Activated CD4-positive, alpha-beta T cell treated with anti-CD3 and anti-CD28 coated beads, Interleukin-2, amount 10 ng/mL, durations not matched to agents 24 days and 14 days (primary cell): ENCODE measurements at places on chromosomes 12 and 14. TPM values are rescaled to one million over a fixed set of nuclear protein-coding genes. Genes with fewer than 3 reads are reported as not detected.
A peak's percentile ranks its signal among the peaks of the same experiment; 100 is the strongest.

DNA sequence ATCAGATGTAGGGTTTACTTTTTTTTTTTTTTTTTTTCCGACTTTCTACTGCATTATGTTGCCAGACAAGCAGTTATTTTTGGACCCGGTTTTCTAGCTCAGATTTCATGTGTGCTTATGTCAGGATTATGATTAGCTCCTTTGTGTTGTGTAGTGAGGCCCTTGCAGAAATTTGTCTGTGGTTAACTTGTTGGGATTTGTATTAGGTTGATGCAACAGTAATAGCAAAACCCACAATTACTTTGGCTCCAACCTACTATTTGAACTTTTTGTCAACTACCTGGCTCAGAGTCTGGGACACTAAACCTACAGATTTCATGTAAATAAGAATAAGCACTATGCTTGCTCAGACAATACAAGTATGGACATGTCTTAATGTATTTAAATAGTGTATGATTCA, 44.1 kb upstream of the KCNJ8 start:
- no peak for DNase-seq

DNA sequence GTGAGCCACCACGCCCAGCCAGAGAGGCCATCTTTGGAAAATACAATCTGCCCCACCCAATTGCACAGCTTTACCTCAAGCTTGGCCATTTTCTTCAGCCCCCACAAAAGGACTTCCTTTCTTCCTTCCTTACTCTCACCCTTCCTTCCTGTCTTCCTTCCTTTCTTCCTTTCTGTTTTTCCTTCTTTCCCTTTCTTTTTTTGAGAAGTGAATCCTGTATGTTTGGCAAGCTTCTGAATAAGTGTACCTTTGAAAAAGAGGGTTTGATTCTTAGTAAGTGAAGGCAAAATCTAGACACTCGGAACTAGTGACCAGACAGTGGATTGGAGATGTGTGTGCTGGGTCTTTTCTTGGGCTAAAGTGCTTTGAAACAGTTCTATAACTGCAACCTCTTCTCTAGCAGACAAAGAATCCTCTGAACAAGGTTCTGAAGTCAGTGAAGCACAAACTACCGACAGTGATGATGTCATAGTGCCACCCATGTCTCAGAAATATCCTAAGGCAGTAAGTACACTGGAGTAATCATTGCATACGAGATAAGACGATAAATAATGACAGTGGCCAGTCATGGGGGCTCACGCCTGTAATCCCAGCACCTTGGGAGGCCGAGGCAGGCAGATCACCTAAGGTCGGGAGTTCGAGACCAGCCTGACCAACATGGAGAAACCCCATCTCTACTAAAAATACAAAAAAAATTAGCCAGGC, 49.5 kb downstream of the SUPT16H start:
- DNase-seq = no peak

TMEM260 gene
- 12.0 and 14.7 TPM in 2 replicates for total RNA-seq

GRCh38 chr12:116860263-116860662, 21.0 kb downstream of the HRK start:
- DNase-seq = no peak

LDHB gene
- 1,574 and 1,607 TPM in 2 replicates for total RNA-seq

DNA sequence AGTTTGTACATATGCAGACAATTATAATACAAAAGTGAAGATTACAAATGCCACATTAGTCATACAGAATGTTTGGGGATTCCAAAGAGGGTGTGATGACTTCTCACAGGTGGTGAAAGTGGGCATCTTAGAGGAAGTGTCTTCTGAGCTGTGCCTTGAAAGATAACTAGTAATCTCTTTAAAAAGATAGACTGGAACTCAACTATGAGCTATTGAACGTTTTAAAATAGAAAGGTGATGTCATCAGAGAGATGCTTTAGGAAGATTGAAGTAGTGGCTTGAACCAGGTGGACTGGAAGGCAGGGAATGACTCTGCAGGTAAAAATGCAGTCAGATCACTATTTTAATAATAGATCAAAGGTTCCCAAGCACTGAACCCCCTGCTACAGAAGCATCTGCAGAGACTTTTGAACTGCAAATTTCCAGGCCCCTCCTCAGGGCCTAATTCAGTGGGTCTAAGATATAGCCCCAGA, 50.3 kb downstream of the SYT1 start:
- no peak for DNase-seq

GNB3 gene
- total RNA-seq = 1.6 and 1.7 TPM in 2 replicates

PRIMA1 gene
- total RNA-seq = not detected in 2 replicates

- peak; percentile 84 for DNase-seq
These were observed 32.7 kb downstream of the VCPKMT start for GRCh38 chr14:50083467-50084337.

PLEKHD1 gene
- 0.12 TPM in 1 of 2 replicates, not detected in the other for total RNA-seq

DNA sequence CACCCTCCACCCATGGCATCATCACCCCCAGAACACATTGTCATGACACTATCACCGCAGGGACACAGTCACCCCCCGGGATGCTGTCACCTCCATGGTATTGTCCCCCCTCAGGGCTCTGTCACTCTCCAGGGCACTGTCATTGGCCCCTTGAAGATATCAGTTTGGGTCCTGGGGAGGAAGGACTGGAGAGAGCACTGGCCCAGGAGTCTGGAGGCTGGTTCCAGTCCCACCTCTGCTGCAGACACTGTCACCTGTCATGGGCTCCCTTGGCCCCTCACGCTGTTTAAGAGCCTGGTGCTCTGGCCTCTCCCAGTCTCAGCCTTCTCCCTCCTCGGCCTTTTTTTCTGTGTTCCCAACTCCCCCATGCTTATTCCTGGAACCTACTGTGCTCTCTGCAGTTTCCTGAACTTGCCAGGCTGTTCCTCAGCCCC, 31.9 kb downstream of the SERPINA3 start:
- no peak for DNase-seq

DNA sequence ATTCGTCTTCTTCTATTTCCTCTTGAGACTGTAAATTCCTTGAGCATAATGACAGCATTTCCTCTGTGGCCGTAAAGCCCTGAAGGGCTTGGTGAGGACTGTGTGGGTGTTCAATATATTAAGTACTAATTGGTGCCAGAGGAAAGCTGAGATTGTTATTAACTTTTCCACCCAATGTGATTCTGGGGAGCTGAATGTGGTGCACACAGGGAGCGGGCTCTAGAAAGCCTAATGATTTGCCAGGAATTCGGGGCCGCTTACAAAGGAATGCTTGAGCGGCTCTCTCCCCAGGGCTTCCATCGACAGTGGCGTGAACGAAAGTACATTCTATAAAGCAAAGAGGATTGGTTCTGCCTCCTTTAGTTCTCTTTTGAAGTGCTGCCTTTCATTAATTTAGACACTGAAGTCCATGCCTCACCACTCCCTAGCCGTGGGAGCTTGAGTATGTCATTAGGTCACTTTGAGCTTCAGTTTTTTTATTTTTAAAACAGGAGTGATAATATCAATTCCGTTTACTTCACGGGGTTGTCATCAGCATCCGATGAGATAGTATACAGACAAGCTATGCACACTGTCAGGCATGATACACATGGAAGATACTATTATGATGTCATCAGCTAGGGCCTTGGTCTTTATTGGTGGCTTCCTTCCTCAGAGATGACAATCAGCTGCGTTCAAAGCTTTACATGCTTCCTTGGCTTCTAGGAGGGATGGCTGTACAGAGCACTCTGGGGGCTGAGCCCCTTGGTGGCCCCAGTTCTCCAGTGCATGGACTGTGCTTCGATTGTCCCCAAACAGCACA, 11.0 kb upstream of the GSG1 start:
- no peak for DNase-seq

GRCh38 chr12:63941166-63941800, 96.8 kb downstream of the SRGAP1 start:
- DNase-seq = no peak

DNA sequence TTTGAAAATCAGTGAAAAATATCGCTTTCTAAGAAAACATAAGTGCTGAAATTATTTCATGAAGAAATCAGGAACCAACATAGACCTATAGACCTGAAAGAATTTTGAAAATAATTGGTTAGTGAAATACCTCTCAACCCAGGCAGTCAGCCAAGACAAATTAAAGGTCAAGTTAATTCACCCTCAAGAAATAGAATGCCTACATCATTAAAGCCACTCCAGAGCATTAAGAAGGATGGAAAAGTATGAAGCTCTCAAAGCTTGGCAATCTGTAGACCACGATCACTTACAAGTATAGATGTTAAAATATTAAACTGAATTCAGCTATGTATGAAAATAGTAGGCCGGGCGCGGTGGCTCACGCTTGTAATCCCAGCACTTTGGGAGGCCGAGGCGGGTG, 48.3 kb downstream of the SFSWAP start:
- no peak for DNase-seq

HOXC6 gene
- not detected in 2 replicates for total RNA-seq

DNA sequence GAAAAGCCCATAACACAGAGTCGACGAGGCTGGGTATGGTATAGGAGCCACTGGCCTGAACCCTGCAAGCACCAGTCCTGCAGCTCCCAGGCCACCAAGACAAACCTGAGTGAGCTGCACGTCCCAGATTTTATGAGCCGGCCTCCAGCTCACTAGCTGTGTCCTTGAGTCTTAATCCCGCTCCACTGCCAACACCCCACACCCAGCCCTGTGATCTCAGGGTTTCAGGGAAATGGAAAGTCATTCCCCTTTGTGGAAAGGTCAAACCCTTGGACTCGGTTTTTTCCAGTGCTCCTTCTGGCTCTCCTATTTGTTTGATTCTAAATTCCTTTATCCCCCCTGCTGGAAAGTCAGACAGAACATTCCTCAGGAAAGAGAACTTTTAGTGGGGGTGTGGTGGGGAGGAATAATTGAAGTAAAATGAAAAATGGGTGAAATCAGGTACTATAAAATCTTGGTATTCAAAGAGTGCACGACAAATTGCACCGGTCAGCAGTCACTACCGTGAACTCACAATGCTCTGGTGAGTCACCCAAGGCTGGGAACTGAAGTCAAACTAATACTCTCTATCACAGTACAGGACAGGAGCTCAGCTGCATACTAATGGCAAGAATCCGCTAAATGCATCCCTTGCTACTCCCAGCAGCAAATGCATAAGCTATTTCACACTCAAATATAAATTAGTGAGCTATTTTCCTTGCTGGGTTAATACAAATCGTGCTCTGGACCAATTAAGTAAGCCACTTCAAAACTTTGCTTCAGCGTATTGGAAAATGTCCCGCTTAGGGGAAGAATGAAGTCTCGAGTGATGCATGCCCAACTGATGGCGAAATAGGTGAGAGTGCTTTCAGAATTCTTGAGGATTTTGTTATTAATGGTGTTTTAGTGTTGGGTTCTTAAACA, 9.0 kb downstream of the PITPNM2 start:
- no peak for DNase-seq

- no peak for DNase-seq
These were observed 41.4 kb downstream of the TPCN1 start for GRCh38 chr12:113262710-113263109.

COL2A1 gene
- 0.07 TPM in 1 of 2 replicates, not detected in the other for total RNA-seq

- DNase-seq = no peak
These were observed 72.1 kb downstream of the TRIM9 start for GRCh38 chr14:51022769-51023168.

WDR89 gene
- 32.6 and 33.1 TPM in 2 replicates for total RNA-seq

DNA sequence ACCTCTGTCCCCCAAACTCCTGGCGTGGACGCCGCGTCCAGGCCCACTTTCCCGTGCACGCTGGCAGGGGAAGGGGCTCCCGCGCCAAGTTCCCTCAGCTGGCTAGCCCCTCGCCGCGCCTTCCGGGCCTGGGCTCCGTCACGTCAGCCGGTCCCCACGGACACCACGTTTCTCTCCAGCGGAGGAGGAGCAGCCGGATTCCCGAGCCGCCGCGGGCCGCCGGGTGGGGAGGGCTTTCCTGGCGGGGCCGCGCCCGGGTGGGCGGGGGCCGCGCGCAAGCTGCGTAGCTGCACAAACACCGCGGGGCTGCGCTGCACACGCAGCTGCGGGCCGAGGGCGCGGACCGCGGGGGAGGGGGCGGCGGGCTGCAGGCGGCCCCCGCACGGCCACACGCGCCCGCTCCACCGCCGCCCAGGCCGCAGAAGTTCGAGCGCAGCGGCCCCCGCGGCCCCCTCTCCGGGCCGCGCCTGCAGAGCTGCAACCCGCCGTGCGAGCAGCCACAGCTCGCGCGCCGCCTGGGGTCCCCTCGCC, 45.1 kb upstream of the PNMA1 start:
- DNase-seq = peak; percentile 89

DNA sequence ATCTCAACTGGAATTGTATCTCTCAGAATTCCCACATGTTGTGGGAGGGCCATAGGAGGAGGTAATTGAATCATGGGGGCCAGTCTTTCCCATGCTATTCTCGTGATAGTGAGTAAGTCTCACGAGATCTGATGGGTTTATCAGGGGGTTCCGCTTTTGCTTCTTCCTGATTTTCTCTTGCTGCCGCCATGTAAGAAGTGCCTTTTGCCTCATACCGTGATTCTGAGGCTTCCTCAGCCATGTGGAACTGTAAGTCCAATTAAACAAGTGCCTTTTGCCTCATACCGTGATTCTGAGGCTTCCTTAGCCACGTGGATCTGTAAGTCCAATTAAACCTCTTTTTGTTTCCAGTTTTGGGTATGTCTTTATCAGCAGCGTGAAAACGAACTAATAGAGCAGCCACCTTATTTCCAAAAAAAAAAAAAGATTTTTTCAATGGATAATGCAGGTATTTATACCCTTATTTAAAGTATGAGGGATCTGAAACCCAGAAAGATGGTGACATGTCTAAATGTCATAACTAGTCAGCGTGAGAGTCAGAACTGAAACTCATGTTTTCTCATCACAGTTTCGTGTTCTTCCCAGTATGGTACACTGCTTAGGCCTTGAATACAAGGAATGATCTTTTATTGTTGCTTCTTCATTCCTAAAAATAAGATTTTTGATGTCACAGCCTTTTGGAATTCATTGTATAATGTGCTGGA, 89.6 kb downstream of the ERC1 start:
- DNase-seq = peak; percentile 4

DNA sequence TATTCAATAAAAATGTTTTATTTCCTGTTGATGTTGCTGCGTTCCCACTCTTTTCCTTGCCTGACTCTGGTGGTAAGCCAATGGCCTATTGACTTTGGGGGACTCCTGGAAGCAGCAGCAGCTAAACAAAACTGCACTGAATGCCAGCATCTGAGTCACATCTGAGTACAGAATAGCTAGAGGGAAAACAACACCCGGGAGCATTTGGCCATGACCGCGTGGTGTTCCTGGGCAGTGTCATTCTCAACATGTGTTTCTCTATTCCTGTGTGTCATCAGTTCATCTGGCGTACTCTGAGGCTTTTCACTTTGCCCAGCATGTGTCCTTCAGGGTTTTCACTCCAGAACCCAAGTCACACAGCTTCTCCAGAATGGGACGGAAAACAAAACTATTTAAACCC, 238.8 kb downstream of the PAWR start:
- no peak for DNase-seq
